NCI-H2029 treated with DMSO at 0.1 percent for 48 hours (cell line): ENCODE measurements at places on chromosomes 2 and 18.
A peak's percentile ranks its signal among the peaks of the same experiment; 100 is the strongest.

GRCh38 chr18:10431680-10432079, 22.8 kb upstream of the APCDD1 start:
- no peak for DNase-seq

DNA sequence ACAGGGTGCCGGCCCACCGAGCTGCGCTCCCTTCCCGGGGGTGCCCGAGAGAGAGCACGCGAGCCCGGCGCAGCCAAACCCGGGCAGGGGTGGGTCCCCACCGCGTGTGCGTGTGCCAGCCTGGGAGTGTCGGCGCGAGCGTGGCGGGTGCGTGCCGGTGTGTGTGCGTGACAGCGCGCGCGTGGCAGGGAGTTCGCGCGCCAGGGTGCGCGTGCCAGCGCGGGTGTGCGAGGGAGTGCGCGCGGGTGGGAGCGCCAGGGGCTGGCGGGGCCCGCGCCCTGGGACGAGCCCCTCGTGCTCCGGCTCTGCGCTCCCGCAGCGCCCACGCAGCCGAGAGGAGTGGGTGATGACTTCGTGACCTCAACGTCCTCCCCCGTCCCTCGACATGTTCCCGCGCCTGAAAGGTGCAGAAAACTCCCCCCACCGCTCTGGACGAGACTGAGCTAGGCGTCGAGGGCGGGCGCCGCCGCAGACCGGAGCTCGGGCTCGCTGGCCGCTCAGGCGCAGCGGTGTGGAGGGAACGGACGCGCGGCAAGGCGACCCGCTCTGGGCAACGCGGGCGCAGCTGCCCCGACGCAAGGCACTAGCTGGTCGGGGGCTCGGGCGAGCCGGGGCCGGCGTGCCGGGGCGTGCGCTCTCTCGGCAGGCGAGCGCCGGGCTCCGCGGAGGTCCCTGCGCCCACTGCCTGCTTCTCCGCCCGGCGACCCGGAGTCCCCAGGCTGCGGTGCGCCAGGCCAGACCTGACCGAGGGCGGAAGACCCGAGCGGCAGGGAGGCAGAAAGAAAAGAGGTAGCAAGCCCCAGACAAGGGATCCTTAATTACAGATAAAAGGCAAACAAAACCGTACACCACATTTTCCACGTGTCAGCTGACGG, 582.8 kb downstream of the ZEB2 start:
- DNase-seq, result no peak

DNA sequence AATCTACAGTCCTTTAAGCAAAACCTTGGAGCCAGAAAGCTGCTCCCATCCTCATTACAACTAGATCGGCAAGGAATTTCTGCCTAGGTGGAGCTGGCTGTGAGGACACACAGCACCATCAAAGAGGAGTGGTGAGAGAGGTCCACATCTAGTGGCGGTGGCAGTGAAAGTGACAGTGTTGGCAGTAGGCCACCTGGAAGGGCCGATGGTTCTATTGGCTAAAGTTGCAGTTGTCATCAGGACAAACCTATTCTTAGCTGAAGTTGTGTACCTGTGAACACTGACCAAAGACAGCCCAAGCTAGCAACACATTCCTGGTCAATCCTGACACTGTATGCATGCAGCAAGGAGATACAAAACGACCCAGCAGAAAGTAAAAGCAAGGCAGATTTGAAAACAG, 218.1 kb upstream of the CHAC2 start:
- no peak for DNase-seq

GRCh38 chr2:164675687-164676086, 54.4 kb upstream of the GRB14 start:
- no peak for DNase-seq

DNA sequence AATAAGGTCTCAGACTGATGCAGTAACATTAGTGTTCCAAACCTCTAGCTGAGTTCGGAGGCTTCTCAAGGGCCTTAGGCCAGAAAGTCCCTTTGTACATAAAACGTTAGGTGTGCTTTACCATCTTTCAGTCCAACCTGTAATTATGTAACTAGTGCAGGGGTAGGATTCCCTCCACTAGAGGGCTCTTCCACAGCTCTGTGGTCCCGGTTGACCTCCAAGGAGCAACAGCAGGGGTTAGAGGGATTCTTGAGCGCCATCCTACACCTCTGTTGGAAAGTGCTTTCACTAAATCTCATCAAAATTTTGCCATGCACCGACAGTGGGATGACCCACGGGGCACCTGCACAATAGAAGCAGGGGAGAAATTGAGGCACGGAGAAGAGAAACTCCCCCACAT, 155.8 kb upstream of the LRP1B start:
- no peak for DNase-seq

DNA sequence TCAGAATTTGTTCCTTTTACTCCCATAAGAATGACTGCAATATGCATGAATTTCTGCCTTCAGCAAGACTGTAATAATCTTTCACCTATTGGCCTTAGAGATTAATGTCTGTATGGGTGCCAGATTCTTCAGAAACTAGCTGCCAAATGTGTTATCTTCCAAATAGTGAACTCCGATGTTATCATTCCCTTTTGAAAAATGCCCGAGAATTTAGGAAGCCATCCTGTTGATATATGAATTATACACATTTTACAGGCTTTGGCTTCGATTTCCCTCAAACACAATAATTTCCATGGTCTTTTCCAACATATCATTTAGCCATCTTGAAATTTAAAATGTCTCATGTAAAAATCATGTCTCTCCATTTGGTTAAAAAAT, 101.5 kb downstream of the ZNF521 start:
- DNase-seq, result no peak

- DNase-seq, result peak; percentile 49
These were observed 199.2 kb upstream of the SMAD2 start for GRCh38 chr18:48129621-48130082.

DNA sequence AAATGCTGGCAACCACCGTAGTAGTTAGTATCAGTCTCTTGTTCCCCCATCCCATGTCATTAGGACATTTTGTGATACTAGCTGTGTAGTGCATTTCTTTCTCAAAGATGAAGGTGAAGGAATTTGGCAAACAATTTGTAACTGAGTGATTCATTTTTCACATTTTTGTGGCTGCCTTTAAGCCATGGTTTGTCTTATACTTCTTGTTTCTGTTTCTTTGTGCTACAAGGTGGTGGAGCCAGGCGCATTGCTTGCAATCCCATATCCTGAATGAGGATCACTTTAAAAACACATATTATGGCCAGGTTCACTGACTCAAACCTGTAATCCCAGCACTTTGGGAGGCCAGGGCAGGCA, 40.6 kb downstream of the GPD2 start:
- no peak for DNase-seq

- DNase-seq, result no peak
These were observed 298.1 kb downstream of the GALR1 start for GRCh38 chr18:77547757-77548156.
